HL-60 (cell line): ENCODE measurements at places on chromosomes 11 and 22.

GRCh38 chr22:40137132-40137531, 40.6 kb upstream of the TNRC6B start:
- no peak for DNase-seq

DNA sequence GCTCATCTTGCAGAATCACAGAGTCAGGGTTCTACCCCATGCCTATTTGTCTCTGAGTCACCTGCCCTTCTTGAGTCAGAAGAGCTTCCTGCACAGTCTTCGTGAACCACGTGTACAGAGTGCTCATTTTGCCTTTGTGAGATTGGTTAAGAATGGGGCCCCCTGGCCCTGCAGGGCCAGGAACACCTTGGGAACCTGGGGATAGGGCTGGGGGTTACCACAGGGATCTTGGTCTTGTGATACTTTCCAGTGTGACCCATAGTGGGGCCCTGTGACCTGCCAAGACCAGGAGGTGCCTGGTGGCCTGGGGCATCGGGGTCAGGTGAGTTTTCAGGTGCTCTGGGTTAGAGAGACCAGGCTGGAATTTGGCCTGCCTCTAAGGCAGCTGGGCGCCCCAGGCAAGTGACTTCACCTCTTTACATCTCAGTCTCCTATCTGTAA, 9.4 kb downstream of the TMPRSS13 start:
- no peak for DNase-seq

- DNase-seq, result no peak
Observed at GRCh38 chr22:27537501-27537900, 264.1 kb downstream of the MN1 start.

- DNase-seq, result no peak
Observed at GRCh38 chr11:44305470-44306051, 4.4 kb downstream of the ALX4 start.

DNA sequence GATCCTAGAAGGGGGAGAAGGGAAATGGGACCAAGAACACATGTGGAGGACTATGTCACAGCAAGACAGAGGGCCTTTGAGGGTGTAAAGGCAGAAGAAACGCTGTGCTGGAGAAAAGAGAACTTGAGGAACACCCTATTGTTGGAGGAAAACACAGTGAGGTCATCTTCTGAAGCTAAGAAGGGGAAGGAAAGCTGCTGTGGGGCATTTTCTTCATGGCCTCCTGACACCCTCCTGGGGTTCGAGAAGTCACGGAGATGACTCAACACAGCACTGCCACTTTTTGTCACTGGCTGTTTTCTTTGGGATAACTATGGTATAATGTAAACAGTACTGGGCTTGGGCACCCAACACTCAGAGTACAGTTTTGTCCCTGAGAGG, 492.6 kb upstream of the CADM1 start:
- DNase-seq, result no peak

DNA sequence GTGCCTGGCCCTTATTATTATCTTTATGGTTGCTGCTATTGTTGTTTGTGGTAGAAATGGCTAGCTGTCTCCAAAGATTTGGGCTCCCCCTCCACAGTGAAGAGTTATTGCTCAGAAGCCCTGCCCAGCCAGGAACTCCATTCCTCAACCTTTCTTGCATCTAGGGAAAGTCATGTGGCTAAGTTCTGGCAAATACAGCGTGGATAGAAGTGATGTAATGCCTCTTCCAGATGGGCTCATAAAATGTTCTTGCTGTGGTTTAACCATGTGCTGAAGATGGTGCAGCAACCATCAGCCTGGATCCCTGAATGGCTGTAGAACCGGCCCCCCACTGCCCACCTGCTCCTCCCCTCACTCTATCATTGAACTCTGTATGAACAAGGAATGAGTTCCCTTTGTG, 203.5 kb upstream of the E2F8 start:
- no peak for DNase-seq

GRCh38 chr11:34488855-34489557, 24.6 kb downstream of the ELF5 start:
- no peak for DNase-seq
